Metanephros (tissue), 2 donors: ENCODE measurements at places on chromosomes 3 and 15. TPM values are rescaled to one million over a fixed set of nuclear protein-coding genes. Genes with fewer than 3 reads are reported as not detected.

PODXL2 gene
- 37.0 TPM for total RNA-seq

TPRG1 gene
- total RNA-seq = 3.9 TPM

GXYLT2 gene
- total RNA-seq = 26.6 TPM

CCR9 gene
- total RNA-seq = 0.18 TPM

HGD gene
- 38.9 TPM for total RNA-seq

PPP1R14D gene
- not detected for total RNA-seq

CLDN16 gene
- 73.5 TPM for total RNA-seq

ANKRD63 gene
- 0.58 TPM for total RNA-seq

STRA6 gene
- 14.9 TPM for total RNA-seq

ADPGK gene
- total RNA-seq = 74.4 TPM

CDV3 gene
- total RNA-seq = 94.7 TPM

OXNAD1 gene
- 36.7 TPM for total RNA-seq

PLA2G4E gene
- total RNA-seq = 0.29 TPM

SLC28A2 gene
- 0.23 TPM for total RNA-seq

B3GALNT1 gene
- 38.1 TPM for total RNA-seq

FEZF2 gene
- total RNA-seq = not detected

PARL gene
- 27.9 TPM for total RNA-seq

RYR3 gene
- total RNA-seq = 10.8 TPM

GOLGA8S gene
- 0.12 TPM for total RNA-seq

ADAMTS17 gene
- total RNA-seq = 5.1 TPM

ECE2 gene
- not detected for total RNA-seq

GPR176 gene
- total RNA-seq = 14.4 TPM

CCDC80 gene
- 44.0 TPM for total RNA-seq

PLCH1 gene
- 8.1 TPM for total RNA-seq

PLS1 gene
- 14.1 TPM for total RNA-seq

DNAH12 gene
- total RNA-seq = 0.41 TPM

TBC1D2B gene
- 39.1 TPM for total RNA-seq

LIPH gene
- total RNA-seq = 1.9 TPM

SHC4 gene
- total RNA-seq = 2.0 TPM

IL20RB gene
- total RNA-seq = 0.12 TPM

SST gene
- 1.1 TPM for total RNA-seq

FBXL2 gene
- total RNA-seq = 25.0 TPM

TIMMDC1 gene
- 42.1 TPM for total RNA-seq

LEKR1 gene
- 4.0 TPM for total RNA-seq

PROS1 gene
- total RNA-seq = 27.5 TPM

DNASE1L3 gene
- total RNA-seq = 10.0 TPM

VILL gene
- 17.9 TPM for total RNA-seq

DZIP1L gene
- 53.6 TPM for total RNA-seq

CPNE9 gene
- total RNA-seq = 0.23 TPM

AP3B2 gene
- total RNA-seq = 2.1 TPM

SKOR1 gene
- total RNA-seq = 0.29 TPM

USP4 gene
- total RNA-seq = 41.9 TPM

ZNF106 gene
- 97.9 TPM for total RNA-seq

A4GNT gene
- not detected for total RNA-seq

PLD1 gene
- total RNA-seq = 29.8 TPM

DAZL gene
- not detected for total RNA-seq

GOLGA6D gene
- total RNA-seq = not detected

CMTM7 gene
- total RNA-seq = 18.6 TPM

HYKK gene
- 8.8 TPM for total RNA-seq

IL12A gene
- total RNA-seq = 2.5 TPM

ROPN1 gene
- not detected for total RNA-seq

TTLL13 gene
- total RNA-seq = 1.3 TPM

GUCA1C gene
- not detected for total RNA-seq

ZBBX gene
- 3.6 TPM for total RNA-seq

OR5AC2 gene
- not detected for total RNA-seq

GCSAM gene
- total RNA-seq = 0.99 TPM

PARP9 gene
- 15.5 TPM for total RNA-seq
